ENCODE measurements at places on chromosomes 11 and 22.

DNA sequence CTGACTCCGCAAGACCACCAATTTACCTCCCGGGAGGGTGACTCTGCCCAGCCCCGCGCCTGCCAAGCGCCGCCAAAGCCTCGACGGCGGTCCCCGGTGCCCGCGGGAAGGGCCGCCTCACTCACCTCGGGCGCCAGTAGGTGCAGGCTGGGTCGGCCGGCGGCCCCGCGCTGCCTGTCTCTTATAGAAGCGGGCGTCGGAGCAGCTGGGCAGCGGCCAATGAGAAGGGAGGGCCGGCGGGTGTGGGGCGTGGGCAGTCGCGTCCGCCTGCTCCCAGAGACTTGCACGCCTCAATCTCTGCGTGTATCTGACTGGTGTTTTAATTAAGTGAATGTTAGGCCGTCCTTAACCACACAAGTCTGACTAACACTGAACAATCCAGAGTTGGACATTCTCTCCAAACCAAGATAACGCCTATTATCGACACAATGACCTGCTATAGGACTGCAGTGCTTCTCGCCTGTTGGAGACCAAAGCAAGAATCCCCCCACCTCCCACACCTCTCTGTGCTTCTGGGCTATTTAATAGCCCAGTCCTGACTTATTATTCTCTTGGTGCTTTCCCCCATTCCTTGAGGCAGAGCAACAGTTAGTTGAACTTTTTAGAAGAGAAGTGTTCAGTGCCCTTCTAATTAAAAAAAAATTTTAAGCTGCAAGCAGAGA is at the start of gene TPH1:
TSS of gene TPH1 (minus strand) at position 154 of the 662 bp plus-strand sequence. CDS start 5,507 bp downstream, outside the sequence.
- DNase-seq = no peak

GRCh38 chr22:36528341-36528740 is 625 bp downstream of the EIF3D start:
- DNase-seq = no peak

DNA sequence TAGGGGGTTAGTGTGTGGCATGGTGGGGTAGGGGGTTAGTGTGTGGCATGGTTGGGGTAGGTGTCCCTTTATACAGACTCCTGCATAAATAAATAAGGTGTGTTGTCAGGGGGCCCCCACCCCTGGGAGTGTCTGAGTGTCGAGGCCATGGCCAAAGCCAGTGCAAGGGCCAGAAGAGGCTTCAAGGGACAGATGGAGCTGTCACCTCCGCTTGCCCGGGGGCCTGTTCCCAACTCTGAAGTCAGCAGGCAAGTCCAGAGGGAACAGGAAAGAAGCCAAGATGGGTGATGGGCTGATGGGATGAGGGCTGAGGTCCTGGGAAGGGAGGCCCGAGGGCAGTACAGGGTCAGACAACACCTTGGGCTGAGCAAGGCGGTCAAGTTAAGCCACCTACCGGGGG is 997.8 kb downstream of the BRD1 start:
- no peak for DNase-seq

DNA sequence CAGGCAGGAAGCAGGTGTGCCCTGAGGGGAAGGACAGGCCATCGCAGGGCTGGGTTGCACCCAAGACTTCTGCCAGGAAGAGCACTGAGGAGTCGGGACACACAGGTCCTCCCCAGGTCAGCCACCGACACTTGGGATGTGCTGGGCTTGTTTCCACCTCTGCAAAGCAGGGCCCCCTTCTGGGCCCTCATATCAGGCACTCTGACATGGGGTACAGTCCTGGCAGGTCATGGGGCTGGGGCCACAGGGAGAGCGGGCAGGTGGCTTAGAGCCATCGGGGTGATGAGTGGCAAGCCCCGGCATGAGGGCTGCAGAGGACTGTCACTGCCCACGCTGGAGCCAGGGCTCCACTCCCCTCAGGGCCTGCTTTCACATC is 7.9 kb upstream of the ADORA2A start:
- DNase-seq = no peak

- peak; percentile 31 for DNase-seq
Measured at GRCh38 chr11:65861533-65862183, 1.4 kb downstream of the MUS81 start.

GRCh38 chr22:37804881-37805809 is 2.6 kb upstream of the GCAT start:
- peak; percentile 94 for DNase-seq

- DNase-seq = no peak
Measured at GRCh38 chr22:34814260-34815025, 251.5 kb upstream of the ISX start.

GRCh38 chr11:76167590-76167989 is 38.7 kb downstream of the WNT11 start:
- no peak for DNase-seq

DNA sequence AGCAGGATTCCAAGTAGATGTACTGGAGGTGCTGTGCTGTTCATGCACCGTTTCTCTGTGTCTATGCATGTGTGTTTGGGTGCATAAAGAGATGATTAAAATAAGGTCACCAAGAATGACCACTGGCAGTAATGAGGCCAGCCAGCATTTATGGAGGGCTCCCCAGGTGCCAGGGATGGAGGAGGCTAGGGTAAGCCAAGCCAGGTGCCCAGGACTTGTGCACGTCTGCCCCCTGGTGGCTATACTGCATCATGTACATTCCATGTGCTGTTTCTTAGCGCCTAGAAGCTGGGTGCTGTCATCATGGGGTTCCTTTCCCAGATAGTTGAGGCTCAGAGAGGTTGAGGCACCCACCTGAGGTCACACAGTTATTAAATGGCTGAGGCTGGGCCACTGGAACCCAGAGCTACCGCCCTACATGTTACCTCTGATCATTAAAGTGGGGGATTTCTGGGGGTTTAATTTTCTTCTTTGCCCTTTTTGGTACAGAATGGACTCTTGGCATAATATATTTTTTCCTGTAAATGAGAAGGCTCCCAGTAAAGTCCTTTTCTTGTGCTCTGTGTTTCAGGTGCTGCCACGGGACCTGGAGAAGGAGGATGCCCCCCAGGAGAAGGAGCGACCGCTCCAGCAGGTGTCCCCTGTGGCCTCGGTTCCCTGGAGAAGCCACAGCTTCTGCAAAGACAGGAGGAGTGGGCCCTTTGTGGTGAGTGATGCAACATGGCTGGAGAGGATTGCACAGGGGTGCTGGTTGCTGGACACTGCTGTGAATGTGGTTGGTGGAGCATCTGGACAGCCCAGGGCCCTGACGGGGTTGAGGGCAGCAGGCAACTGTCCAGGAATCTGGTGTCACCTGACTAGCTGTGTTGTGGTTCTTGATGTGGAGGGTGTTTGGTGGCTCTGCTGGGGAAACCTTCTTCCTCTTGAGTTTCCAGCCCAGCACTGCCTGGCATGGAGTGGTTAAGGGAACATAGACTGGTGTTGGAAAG is 96.4 kb downstream of the KIAA1671 start:
- peak; percentile 68 for DNase-seq

DNA sequence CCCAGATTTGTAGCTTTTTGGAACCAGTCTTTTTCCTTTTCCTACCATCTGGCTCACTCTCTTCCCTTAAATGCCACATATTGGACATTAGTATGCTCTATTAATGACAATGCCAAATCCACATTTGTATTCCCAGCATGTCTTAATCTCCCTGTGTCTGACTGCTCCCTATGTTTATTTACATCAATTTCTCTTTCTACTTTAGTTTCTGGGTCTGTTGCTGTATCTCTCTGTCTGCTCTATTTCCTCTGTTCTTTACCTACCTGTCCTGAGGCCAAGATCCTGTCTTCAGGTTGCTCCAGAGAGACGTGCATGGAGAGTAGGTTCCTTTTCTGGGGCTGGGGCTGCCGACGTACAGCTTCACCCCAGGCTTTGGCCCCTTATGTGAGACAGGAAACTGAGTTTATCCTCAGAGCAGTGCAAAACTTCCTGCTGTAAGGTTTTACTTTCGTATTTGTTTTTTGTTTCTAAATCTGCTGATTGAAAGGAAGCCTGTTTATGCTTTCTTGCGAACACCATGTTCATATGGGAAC is 25.6 kb downstream of the OR2AG2 start:
- no peak for DNase-seq

- DNase-seq = no peak
Measured at GRCh38 chr11:132977241-132977640, 555.1 kb downstream of the OPCML start.

Data from dorsolateral prefrontal cortex (tissue), 122 donors.